IMR-90 (cell line): ENCODE measurements at places on chromosomes 4 and X. TPM values are rescaled to one million over a fixed set of nuclear protein-coding genes. Genes with fewer than 3 reads are reported as not detected.

DNA sequence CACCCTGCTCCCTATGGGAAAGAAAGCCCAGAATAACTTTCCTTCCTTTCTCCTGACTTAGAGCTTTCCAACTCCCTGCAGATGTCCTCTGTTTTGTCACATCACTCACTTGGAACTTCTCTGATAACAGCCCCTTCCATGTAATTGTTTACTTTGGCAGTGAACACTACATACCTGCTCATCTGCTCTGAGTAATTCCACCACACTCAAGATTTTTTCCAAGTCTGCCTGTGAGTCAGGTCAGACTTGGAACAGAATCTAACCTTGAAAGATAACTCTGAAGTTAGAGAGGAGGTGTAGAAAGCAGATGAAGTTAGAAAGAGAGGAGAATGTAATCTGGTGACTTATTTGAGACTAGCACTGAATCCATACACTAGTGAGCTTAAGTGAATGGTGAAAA is 7.4 kb downstream of the MAGEB10 start:
- DNase-seq, result peak; percentile 66

CCNA2 gene
- polyA plus RNA-seq, result 21.3 and 22.8 TPM in 2 replicates

GRCh38 chr4:62471021-62471420 is 1270.9 kb downstream of the ADGRL3 start:
- DNase-seq, result no peak

ANXA10 gene
- 0.44 and 0.46 TPM in 2 replicates for polyA plus RNA-seq

- DNase-seq, result no peak
Measured at GRCh38 chr4:186703510-186703909, 20.1 kb downstream of the FAT1 start.

GRCh38 chr4:30719454-30720020 is 632 bp upstream of the PCDH7 start:
- DNase-seq, result peak; percentile 68

DNA sequence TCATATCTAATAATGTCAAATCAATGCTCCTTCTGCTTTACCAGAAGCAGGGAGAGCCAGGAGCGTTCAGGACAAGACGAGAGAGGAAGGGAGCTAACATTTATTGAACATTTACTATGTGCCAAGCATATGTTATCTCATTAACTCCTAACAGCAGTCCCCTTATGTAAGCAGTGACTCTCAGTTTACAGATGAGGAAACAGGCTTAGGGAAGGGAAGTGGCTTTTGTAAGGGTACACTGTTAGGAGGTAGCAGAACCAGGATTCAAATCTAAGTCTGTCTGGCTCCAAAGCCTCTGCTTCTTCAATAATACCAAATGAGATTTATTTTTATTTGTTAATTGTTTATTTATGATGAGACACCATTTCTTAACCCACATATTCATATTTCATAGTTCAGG is 2.6 kb upstream of the STARD8 start:
- DNase-seq, result no peak

GRCh38 chr4:166293556-166293955 is 420.5 kb downstream of the TLL1 start:
- DNase-seq, result no peak

GNRHR gene
- not detected in 2 replicates for polyA plus RNA-seq

- DNase-seq, result no peak
Measured at GRCh38 chr4:32180086-32180485, 1459.9 kb downstream of the PCDH7 start.
